ENCODE measurements at places on chromosomes 11 and 22. TPM values are rescaled to one million over a fixed set of nuclear protein-coding genes. Genes with fewer than 3 reads are reported as not detected.
A peak's percentile ranks its signal among the peaks of the same experiment; 100 is the strongest.

- no peak overlapping the region for H3K27ac ChIP-seq
- H3K4me3 ChIP-seq, result no peak overlapping the region
- H3K4me1 ChIP-seq, result no peaks in the 10 kb centered on the region
Observed at GRCh38 chr11:20839231-20839630, 169.8 kb downstream of the NELL1 start.

DNA sequence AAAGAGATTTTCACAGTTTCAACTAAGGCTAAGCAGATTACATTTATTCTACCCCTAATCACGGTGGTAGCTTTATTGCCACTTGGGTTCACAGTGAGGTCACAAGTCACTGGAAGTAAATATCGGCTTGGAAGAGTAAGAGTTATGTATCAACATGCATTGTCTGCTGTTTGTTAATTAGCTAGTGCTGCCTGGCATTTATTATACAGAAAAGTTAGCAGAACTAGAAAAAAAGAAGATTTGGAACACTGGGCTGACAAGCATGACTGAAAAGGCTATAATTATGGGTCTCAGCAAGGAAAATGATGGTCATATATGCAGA, 13.7 kb upstream of the RAB38 start:
- H3K27me3 ChIP-seq, result peaks cover 1% of the 10 kb centered on the region
- H3K4me1 ChIP-seq, result no peaks in the 10 kb centered on the region
- DNase-seq, result no peak
- no peak overlapping the region for H3K27ac ChIP-seq

CNGA4 gene
- total RNA-seq, result not detected

SMC1B gene
- total RNA-seq, result not detected

DNA sequence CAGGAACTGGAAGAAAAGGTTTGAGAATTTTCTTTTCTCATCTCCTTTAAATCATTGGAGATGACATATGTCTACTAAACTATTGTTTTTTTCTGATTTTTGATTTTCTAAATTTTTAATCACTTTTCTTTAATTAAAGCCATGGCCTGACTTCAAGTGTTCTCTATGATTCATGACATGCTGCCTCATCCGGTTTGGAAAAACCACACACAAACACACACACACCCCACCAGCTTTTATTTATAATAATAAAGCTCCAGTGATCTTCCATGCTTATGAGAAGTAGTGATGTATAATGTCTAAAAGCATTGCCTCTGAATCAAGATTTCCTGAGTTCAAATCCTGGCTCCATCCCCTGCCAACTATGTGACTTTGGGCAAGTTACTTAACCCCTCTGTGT, 179.2 kb downstream of the SPON1 start:
- DNase-seq, result no peak
- peaks cover 3% of the 10 kb centered on the region for H3K4me1 ChIP-seq
- no peak overlapping the region for H3K27ac ChIP-seq
- H3K36me3 ChIP-seq, result no peaks in the 10 kb centered on the region

OR4D5 gene
- total RNA-seq, result not detected

- peaks cover 18% of the 10 kb centered on the region for H3K27me3 ChIP-seq
- no peak overlapping the region for H3K4me3 ChIP-seq
- no peak for DNase-seq
- peaks cover 7% of the 10 kb centered on the region for H3K4me1 ChIP-seq
- H3K27ac ChIP-seq, result no peak overlapping the region
- H3K36me3 ChIP-seq, result peaks cover 5% of the 10 kb centered on the region
Observed at GRCh38 chr11:8093931-8094575, 13.0 kb downstream of the TUB start.

CHRNA10 gene
- 0.91 TPM for total RNA-seq

CD82 gene
- 4.4 TPM for total RNA-seq

DNA sequence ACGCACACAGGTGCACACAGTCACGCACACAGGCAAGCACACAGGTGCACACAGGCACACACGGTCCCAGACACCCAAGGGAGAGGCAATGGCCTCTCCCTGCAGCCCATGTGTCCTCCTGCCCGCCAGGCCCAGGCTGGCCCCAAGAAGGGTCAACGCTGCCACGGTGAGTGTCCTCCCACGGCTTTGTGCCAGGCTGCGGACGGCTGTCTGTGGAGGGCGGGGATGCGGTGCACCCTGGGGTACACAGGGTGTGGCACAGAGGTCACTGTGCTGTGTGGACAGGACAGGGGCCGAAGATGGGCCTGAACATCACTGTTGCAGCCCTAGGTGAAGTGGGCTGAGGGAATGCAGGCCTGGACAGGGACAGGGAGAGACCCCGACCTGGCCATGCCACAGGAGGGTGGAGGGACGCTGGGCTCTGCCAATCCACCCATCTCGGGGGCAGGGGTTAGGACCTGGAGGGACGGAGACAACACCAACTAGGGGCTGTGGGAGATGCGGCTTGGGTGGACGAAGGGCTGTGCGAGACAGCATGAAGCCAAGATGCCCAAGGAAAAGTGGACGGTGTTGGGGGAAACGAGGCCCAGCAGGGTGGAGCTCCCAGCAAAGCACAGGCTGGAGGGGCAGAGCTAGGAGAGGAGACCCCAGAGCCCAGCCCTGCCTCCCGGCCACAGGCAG, 523.8 kb downstream of the BRD1 start:
- peaks cover 4% of the 10 kb centered on the region for H3K36me3 ChIP-seq
- peaks cover 15% of the 10 kb centered on the region for H3K27me3 ChIP-seq
- DNase-seq, result no peak
- no peak overlapping the region for H3K4me3 ChIP-seq
- H3K27ac ChIP-seq, result no peak overlapping the region

DNA sequence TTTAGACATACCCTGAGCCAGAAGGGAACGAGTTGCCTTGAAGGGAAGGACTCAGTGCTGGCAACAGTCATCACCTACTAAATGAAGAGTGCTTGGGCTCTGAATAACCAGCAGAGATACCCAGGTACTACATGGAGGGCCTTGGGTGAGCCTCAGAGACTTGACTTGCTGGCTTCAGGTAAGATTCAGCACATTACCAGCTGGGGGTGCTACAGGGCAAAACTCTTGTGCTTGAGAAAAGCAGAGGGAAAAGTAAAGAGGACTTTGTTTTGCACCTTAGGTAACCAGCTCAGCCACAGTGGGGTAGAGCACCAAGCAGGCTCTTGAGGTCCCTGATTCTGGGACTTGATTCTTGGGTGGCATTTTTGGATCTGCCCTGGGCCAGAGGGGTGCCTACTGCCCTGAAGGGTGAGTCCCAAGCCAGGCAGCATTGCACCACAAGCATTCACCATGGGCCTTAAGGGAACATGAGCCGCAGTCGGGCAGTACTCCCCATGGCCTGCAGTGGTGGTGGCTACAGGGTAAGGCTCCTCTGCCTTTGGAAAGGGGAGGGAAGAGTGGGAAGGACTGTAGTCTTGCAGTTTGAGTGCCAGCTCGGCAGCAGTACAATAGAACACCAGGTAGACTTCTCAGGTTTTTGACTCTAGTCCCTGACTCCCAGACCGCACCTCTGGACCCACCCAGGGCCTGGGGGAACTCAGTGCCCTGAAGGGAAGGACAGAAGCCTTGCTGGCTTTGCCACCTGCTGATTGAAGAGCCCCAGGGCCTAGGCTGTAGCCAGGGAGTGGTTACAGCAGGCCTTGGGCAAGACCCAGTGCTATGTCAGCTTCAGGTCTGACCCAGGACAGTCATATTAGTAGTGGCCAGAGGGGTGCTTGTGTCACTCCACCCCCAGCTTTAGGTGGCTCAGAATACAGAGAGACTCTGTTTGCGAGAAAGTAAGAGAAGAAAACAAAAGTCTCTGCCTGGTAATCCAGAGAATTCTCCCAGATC, 22.7 kb upstream of the PLEKHA7 start:
- no peak overlapping the region for H3K4me3 ChIP-seq
- no peak overlapping the region for H3K27ac ChIP-seq
- DNase-seq, result no peak

DNA sequence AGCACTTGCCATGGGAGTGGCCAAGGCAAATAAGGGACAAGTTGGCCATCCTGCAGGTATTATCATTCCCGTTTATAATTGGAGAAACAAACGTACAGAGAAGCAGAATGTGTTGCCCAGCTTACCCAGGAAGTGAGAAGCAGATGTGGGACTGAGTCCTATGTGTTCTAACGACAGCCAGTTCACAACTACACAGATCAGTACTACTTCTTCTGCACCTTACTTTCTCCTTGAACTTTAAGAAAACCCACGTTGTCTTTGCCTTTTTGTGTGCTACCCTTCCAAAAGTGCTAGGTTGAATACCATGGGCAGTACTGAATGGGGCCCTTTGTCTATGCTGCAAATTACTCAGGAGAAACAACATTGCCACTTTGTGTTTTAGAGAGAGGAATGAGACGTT, 62.8 kb upstream of the BLID start:
- no peaks in the 10 kb centered on the region for H3K4me1 ChIP-seq
- H3K36me3 ChIP-seq, result no peaks in the 10 kb centered on the region
- no peaks in the 10 kb centered on the region for H3K27me3 ChIP-seq
- no peak overlapping the region for H3K4me3 ChIP-seq

GRCh38 chr11:117382746-117383145, 55.1 kb downstream of the CEP164 start:
- H3K36me3 ChIP-seq, result no peaks in the 10 kb centered on the region
- H3K27me3 ChIP-seq, result peaks cover 2% of the 10 kb centered on the region
- no peak overlapping the region for H3K4me3 ChIP-seq
- H3K4me1 ChIP-seq, result peaks cover 10% of the 10 kb centered on the region

ZW10 gene
- 10.5 TPM for total RNA-seq

DNA sequence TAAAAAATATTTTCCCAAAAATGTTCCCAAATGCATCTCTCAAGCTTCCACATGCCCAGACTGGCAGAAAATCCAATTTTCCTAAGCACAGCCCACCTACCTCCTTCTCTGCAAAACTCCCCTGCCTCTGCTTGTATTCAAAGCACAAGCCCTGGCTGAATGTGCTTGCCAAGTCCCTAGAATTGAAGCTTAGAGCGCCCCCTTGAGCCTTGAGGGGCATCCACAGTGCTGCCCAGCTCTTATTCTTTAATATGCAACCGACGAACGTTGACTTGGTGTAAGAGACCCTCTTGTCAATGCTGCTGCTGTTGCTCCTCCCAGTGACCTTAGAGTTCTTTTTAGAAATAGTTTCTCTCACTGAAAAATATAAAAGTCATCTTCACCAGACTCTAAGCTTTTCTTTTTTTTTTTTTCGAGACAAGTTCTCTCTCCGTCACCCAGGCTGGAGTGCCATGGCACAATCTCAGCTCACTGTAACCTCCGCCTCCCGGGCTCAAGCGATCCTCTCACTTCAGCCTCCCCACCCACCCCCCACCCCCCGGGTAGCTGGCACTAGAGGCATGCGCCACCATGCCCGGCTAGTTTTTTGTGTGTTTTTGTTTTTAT, 63.5 kb upstream of the CAPRIN1 start:
- no peaks in the 10 kb centered on the region for H3K36me3 ChIP-seq
- H3K4me3 ChIP-seq, result no peak overlapping the region
- peak; percentile 72 for DNase-seq
- H3K4me1 ChIP-seq, result no peaks in the 10 kb centered on the region
- peaks cover 1% of the 10 kb centered on the region for H3K27me3 ChIP-seq
- peak overlapping the region; percentile 6 for H3K27ac ChIP-seq

DNA sequence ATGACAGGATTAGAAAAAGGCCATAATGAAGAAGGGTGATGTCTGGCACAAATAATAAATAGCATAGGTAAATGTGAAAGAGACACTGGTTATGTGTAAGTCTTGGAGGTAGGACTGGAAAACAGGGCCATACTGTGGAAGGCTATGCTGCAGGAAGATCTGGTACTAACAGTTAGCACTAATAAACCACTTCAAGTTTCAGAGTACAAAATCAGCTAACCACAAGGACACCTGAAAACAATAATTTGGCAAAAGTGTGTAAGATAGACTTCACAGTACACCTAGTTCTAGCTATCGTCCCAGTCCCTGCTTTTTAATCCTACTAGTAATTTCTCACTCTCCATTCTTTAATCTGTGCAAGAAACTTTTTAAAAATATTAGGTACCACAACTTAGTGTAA, 44.3 kb downstream of the CWF19L2 start:
- H3K27ac ChIP-seq, result no peak overlapping the region
- H3K4me3 ChIP-seq, result no peak overlapping the region

GRCh38 chr11:19703211-19703610, 9.4 kb upstream of the NAV2 start:
- DNase-seq, result no peak
- H3K4me1 ChIP-seq, result peaks cover 5% of the 10 kb centered on the region
- H3K4me3 ChIP-seq, result no peak overlapping the region
- no peaks in the 10 kb centered on the region for H3K36me3 ChIP-seq

DNA sequence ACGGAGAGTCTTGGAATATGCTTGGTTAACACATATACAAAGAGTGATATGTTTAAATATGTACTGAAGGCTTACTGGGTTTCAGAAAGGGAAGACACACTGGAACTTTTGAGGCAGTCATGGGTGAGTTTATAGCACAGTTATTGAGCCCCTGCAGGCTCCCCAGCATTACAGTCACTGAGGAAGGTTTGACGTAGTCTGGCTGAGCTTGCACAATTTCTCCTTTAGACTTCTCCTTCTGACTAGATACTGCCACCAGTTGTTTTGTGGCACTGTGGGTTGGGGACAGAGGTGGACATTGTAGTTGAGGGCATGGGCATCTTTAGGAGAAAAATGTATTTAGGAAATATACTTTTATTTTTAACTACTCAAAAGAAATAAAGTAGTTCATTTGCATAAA, 285.4 kb downstream of the C11orf87 start:
- H3K27ac ChIP-seq, result no peak overlapping the region
- H3K27me3 ChIP-seq, result peaks cover 5% of the 10 kb centered on the region
- H3K4me3 ChIP-seq, result no peak overlapping the region
- H3K36me3 ChIP-seq, result no peaks in the 10 kb centered on the region
- DNase-seq, result no peak

KRTAP5-9 gene
- total RNA-seq, result 0.76 TPM

GRCh38 chr11:8288824-8289491, 25.3 kb upstream of the LMO1 start:
- H3K4me3 ChIP-seq, result peak overlapping the region; percentile 32
- H3K4me1 ChIP-seq, result peaks cover 46% of the 10 kb centered on the region
- H3K27ac ChIP-seq, result peak overlapping the region; percentile 100
- no peaks in the 10 kb centered on the region for H3K36me3 ChIP-seq
